ENCODE measurements at places on chromosomes 3 and 15. TPM values are rescaled to one million over a fixed set of nuclear protein-coding genes. Genes with fewer than 3 reads are reported as not detected.
A peak's percentile ranks its signal among the peaks of the same experiment; 100 is the strongest.

NOX5 gene
- under 0.01 TPM for total RNA-seq

SNAP23 gene
- 31.3 TPM for total RNA-seq

GRCh38 chr3:188298585-188298984, 144.6 kb downstream of the LPP start:
- peak overlapping the region; percentile 97 for H3K27ac ChIP-seq
- H3K27me3 ChIP-seq: no peaks in the 10 kb centered on the region
- no peak overlapping the region for H3K4me3 ChIP-seq

PTH1R gene
- 28.4 TPM for total RNA-seq

DNA sequence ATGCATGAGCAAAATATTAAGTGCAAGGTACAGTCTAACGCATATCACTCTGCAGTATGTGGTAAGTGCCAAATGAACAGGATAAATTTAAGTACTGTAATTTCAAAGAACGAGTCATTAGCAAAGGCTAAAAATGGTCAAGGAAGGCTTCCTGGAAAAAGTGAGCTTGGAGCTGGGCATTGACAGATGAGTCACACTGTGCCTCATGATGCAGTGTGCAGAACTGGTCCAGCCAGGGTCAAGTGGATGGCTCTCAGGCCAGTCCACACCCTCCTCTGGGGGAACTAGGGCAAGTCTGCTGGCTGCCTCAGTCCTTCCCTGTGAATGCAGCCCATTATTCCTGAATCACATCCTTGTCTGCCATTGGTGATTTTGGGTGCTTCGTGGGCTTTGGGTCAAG, 76.3 kb downstream of the CACNA1D start:
- no peaks in the 10 kb centered on the region for H3K27me3 ChIP-seq
- no peaks in the 10 kb centered on the region for H3K4me1 ChIP-seq
- no peak for DNase-seq
- H3K4me3 ChIP-seq: no peak overlapping the region

GRCh38 chr3:112579697-112580096, 17.9 kb downstream of the SLC35A5 start:
- peaks cover 3% of the 10 kb centered on the region for H3K36me3 ChIP-seq
- H3K27me3 ChIP-seq: no peaks in the 10 kb centered on the region
- DNase-seq: no peak

- H3K4me1 ChIP-seq: no peaks in the 10 kb centered on the region
- no peak overlapping the region for H3K27ac ChIP-seq
- no peaks in the 10 kb centered on the region for H3K27me3 ChIP-seq
- H3K36me3 ChIP-seq: peaks cover 36% of the 10 kb centered on the region
- peak; percentile 82 for DNase-seq
- H3K4me3 ChIP-seq: no peak overlapping the region
Measured at GRCh38 chr3:50121072-50122032, 32.6 kb downstream of the RBM5 start.

STXBP5L gene
- total RNA-seq: not detected

SCAPER gene
- 18.0 TPM for total RNA-seq

GRCh38 chr3:17232442-17232841, 347.7 kb downstream of the PLCL2 start:
- H3K27ac ChIP-seq: no peak overlapping the region
- H3K36me3 ChIP-seq: no peaks in the 10 kb centered on the region
- DNase-seq: no peak
- H3K4me3 ChIP-seq: no peak overlapping the region
- no peaks in the 10 kb centered on the region for H3K27me3 ChIP-seq
- H3K4me1 ChIP-seq: no peaks in the 10 kb centered on the region

- no peaks in the 10 kb centered on the region for H3K4me1 ChIP-seq
- no peak overlapping the region for H3K27ac ChIP-seq
- peaks cover 2% of the 10 kb centered on the region for H3K27me3 ChIP-seq
- H3K36me3 ChIP-seq: no peaks in the 10 kb centered on the region
- no peak for DNase-seq
Measured at GRCh38 chr15:45871121-45871855, 236.5 kb downstream of the SQOR start.

DNA sequence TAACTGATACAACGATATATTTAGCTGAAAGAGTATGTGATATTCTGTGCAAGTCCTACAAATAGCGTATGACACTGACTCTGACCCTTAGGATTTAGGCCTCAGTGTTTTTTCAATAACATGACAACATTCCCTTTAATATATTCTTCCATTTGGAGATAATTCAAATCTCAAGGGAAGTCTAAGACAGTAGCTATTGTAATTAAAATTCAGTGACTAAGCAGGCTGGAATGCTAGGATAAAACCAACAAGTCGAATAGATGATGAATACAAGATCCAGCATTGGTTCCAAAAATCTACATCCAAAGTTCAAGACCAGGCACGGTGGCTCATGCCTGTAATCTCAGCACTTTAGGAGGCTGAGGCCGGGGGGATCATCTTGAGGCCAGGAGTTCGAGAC, 56.2 kb downstream of the QTRT2 start:
- H3K36me3 ChIP-seq: no peaks in the 10 kb centered on the region
- H3K4me1 ChIP-seq: no peaks in the 10 kb centered on the region
- H3K27ac ChIP-seq: no peak overlapping the region

DNA sequence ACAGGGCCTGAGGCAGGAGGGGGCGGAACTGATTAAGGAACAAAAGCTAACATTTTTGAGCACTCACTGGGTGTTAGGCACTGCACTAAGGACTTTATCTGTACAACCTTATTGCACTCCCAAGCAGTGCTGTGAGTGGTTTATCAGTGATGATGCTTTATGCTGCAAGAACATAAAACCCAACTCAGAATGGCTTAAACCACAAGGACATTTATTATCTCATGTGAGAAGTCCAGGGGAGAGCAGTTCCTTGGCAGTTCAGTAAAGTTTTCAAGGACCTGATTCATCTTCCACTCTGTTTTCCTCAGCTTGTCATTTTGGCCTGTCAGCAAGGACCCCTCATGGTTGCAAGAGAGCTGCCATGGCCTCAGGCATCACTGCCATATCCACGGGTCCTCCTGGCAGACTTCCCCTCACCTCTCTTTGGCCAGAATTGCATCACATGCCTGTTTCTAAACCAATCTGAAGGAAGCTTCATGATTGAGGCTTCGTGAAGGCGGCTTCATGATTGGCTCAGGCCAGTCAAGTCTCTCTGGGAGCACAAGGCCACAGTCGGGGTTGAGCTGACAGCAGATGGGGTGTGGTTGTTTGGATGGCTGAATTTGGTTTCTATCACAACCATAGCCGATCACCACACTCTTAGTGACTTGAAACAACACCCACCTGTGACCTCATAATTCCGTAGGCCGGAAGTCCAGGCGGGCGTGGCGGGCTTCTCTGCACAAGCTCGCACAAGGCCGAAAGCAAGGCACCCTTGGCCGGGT, 15.8 kb downstream of the EFCC1 start:
- H3K27ac ChIP-seq: peak overlapping the region; percentile 7
- no peak for DNase-seq
- no peaks in the 10 kb centered on the region for H3K27me3 ChIP-seq
- H3K4me1 ChIP-seq: no peaks in the 10 kb centered on the region
- H3K4me3 ChIP-seq: no peak overlapping the region
